ENCODE measurements at places on chromosomes 12 and 14.

GRCh38 chr12:69437073-69437472 lies 33.1 kb upstream of the FRS2 start:
- no peak for DNase-seq

GRCh38 chr14:51545396-51545795 lies 106.3 kb upstream of the FRMD6 start:
- DNase-seq, result no peak

DNA sequence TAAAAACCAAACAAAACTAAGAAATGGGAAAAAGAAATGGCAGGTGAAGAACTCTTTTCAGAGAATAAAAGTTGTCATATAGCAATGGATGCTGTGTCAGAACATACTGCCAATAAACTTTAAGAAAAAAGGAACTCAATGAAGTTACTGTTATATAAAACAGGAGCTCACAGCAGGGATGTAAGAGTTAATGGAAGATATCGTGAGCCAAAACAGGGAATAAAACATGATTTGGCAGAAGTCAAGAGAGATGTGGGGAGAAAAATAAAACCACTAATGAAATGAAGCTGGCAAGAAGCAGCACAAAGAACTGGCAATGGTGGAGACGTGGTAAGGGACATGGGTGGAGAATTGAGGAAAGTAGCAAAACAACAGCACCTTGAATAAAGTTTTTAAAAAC lies 61.0 kb downstream of the TAOK3 start:
- DNase-seq, result no peak

DNA sequence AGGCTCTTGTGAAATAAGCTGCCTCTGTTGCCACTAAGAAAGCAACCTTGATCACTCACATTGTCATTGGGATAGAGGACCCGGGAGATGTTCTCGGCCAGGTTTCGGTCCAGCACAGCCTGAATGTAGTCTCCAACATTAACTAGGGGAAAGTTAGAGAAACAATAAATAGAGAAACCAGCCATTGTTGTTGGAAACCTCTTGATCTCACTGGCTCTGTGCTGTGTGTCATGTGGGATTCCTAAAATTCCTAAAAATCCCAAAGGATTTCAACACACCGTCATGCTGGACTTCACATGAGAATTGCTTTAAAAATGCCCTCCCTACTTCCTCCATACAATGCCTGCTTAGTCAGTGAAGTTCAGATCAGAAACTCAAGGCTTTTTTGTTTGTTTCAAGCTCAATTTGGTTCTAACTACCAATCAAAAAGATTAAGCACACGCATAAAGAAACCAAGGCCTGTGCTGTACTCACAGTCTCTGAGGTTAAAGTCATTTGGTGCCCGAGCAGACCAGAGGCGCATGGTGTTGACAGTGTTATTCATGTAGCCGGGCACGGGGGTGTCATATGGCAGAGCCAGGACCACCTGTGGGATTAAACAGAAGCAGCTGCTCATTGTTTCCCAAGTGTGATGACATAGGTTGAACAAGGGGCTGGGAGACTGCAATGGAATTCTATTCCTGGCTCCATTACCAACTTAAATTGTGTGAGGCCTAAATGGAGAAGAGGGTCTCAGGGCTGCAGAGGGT lies 23.6 kb downstream of the PYGL start:
- DNase-seq, result no peak

DNA sequence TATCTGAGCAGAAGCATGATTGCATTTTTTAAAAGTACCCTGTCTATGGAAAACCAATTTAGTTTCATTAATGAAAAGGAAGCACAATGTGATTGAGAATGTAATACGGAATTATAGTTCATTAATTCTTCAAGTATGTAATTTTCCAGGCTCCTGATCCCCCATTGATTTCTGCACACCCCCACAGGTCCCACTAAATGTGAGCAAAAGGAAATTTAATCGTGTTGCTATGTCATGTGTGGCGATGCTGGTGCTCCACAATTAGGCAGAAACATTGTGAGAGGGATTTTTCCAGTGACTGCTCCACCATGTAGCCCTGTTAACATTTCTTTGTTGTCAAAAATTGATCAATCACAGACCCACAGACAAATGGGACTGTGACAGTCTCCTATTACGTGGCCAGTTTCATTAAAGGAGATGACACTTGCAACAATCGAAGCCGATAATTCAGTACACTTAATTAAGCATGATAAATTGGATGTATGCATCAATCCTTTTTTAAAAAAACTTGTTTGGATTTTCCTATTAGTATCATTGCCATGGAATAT lies 306.0 kb downstream of the NELL2 start:
- DNase-seq, result no peak

- DNase-seq, result no peak
Observed at GRCh38 chr14:105213361-105213760, 32.2 kb upstream of the NUDT14 start.

DNA sequence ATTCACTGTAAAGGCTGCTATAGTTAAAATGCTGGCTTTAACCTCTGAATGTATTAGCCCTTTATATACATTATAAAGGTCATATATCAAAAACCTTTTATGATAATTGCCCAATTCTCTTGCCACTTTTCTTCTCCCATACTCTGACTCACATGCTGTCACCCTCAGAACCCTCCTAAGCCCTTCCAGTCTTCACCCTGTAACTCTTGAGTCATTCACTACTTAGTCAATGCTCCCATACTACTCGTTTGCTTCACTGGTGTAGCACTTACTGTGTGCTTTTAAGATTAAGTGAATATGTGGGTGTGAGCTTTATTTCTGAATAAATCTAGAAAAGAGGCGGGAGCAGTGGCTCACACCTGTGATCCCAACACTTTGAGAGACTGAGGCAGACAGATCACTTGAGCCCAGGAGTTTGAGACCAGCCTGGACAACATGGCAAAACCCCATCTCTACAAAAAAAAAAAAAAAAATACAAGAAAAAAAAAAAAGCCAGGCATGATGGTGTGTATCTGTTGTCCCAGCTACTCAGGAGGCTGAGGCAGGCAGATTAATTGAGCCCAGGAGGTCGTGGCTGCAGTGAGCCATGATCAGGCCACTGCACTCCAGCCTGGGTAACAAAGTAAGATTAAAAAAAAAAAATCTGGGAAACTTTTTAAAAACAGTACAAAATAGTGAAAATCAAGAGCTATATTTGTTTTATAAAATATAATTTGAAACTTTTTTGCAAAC lies 37.6 kb downstream of the SPATA7 start:
- DNase-seq, result no peak

DNA sequence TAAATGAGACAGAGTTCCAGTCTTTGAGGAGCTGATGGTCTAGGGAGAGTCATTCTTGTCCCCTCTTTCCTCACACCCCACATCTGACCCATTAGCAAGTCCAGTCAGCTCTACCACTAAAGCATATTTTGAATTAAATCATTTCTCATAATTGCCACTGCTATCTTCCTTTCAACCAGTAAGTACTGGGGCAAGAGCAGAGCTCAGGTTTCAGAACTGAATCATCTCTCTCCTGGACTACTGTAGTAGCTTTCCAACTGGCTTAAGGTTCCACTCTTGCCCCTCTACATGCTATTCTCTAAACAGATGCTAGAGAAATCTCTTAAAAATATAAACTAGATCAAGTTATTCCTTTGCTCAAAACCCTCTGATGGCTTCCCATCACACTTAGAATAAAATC lies 218.3 kb downstream of the TTC6 start:
- DNase-seq, result no peak

DNA sequence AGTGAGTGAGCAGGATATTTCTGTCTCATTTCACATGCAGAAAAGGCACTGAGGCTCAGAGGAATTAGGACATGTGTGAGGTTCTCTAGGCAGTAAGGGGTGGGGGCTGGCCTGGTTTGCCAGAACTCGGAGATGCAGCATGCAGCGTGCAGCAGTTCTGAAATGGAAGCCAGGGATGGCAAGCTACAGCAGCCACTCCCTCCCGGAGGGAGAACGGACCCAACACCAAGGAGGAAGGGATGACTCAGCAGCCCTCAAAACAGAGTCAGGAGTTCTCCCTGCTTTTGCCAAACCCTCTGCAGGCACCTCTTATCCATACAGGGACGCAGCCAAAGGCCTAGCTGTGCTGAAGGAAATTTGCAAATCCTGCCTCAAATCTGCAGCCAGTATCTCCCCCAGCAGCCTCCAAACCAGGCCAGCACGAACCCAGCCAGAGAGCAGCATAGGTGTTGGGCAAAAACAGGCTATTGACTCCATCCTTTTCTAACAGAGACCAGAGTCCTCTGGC lies 10.3 kb upstream of the SERPINA3 start:
- DNase-seq, result no peak

DNA sequence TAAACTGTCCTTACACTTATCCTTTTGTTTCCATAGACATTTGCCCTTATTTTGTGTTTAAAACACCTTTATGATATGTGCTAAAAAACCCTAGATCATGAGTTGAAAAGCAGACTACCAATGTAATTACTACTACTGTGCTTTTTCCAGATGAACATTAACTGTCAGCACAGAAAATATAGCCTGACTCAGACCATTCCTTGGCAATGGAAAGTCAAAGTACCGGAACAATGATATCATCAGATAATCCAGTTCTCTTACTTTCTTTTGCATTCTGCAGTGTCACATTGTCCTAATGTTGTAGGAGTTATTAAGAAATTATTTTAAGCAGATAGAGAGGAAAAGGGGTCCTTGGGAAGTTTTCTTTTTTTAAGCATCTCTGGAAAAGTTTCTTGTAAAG lies 1189.0 kb upstream of the FLRT2 start:
- DNase-seq, result no peak

Data from stimulated activated CD4-positive, alpha-beta T cell treated with anti-CD3 and anti-CD28 coated beads, TNF-alpha, amount 100 ng/mL, for 24 hours (primary cell).